ENCODE measurements at places on chromosomes 3 and 15.

- no peak for DNase-seq
Measured at GRCh38 chr3:112689989-112690388, 49.0 kb upstream of the CCDC80 start.

- DNase-seq: no peak
Measured at GRCh38 chr15:91465086-91465485, 365.0 kb downstream of the SV2B start.

DNA sequence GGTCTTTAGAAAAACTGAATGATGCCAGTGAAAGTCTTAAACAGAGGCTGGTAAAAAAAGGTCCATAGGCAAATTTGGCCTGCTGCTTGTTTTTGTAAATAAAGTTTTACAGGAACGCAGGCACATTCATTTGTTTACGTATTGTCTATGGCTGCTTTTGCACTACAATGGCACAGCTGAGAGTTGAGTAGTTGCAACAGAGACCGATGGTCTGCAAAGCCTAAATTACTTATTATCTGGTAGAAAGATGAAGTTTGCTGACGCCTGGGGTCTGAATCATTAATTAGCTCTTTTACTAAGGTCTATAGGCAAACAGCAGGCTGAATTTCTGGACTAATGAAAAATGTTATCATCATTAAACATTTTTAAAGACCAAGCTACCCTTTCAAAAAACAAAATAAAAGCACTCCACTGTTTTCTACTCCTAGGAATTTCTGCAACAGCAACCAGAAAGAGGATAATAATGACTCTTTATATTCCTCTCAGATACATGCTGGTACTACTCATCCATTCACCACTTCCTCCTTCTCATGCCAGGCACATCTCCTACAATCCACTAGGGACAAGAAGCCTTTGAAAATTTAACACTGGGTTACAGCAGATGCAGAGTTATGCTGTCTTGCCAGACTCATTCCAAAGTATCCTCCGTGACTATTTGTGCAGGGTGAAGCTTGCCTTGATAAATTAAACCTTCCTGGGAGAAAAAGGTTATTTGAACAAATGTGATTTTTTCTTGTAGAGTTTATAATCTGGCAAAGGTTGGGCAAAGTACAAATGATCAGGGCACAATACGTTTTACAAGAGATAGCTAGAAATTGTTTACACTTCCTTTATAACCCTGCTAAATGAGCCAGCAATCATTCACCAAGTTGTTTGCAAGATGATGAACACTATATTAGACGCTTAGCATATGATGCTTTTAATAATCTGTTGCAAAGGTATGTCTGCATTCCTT is 6.0 kb downstream of the GATM start:
- DNase-seq: no peak

DNA sequence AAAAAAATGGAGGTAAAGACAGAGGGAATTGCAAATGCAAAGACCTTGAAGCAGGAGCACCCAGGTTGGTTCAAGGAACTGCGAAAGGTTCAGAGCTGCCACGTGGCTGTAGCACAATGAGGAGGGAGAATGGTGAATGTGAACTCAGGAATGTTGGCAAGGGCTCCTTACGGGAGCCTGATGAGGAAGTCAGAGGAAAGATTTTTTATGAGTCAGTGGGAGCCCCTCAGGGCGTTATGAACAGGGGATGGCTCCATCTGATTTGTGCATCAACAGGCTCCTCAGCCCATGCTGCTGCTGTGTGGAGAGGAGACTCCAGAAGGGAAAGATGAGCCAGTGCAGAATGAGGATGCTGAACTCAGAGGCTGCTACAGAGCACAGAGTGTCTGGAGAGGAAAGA is 194.4 kb downstream of the ARRDC4 start:
- DNase-seq: no peak

DNA sequence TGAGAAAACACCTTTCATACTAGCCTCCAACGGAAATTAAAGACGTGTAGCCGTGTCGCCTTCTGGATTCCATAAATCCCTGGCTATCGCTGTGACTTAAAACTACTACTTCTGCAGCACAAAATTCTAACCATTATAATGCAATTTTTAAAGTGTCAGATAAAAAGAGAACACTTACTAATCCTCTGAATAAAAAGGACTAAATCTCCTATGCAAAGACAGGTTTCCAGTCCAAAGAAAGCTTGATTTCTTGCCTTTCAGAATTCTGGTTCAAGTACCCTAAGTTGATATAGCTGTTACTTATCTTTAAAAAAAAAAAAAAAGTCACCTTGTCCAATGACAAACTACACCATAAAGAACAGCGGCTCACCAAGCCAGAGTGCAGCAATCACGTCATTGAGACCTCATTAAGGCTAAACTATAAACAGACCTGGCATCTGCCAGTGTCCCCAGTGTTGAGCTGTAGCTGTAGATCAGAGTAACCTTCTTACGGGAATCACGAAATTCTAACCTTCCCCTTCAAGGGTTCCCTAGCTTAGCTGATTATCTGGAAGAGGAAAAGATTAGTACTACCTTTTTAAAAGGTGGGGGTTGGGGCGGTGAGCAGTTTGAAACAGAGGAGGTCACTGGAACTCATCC is 2.2 kb downstream of the ABCC5 start:
- no peak for DNase-seq

GRCh38 chr3:9947025-9947995 is 4.9 kb downstream of the PRRT3 start:
- DNase-seq: no peak

GRCh38 chr15:57883701-57884100 is 177.2 kb downstream of the POLR2M start:
- DNase-seq: no peak

- no peak for DNase-seq
Measured at GRCh38 chr15:80367094-80367493, 37.1 kb upstream of the ARNT2 start.

GRCh38 chr15:39918688-39919385 is 1.2 kb downstream of the GPR176 start:
- no peak for DNase-seq

DNA sequence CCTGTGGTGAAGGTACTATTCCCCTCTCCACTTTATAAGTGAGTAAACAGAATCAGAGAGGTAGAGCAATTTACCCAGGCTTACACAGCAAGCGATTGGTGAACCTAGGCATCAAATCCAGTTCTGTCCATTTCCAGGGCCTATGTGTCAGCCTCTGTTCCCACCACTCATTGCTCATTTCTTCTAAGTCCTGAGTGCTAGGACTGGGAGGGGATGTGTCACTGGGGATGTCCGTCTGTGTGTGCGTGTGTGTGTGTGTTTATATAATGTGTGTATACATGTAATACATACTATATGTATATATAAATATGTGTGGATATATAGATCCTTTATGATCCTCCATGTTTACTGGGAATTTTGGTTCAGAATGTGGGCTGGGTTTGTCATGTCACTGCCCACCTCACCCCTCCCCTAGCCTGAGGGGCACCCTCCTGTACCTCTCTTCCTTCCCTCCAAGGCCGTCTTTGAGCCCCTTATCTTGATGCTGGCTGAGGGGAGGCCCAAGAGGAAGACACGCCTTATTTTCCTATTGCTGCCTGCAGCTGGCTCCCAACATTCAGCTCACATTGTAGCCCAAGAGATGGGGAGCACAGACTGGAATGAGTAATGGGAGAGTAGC is 2.1 kb downstream of the TMEM43 start:
- no peak for DNase-seq

DNA sequence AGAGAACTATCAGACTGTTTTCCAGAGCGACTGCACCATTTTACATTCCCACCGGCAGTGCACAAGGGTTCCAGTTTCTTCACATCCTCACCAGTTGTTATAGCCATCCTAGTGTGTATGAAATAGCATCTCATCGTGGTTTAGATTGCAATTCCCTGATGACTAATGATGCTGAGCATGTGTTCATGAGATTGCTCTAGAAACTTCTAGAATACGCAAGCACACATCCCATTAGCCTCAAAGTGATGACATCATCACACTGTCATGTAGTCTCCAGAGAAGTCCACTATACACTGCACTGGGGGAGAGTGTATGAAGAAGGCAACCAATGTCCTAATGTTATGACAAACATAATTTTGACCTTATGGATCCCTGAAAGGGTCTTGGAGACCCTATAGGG is 30.1 kb downstream of the FBLN2 start:
- no peak for DNase-seq

- DNase-seq: no peak
Measured at GRCh38 chr15:90638963-90639362, 78.2 kb upstream of the BLM start.

DNA sequence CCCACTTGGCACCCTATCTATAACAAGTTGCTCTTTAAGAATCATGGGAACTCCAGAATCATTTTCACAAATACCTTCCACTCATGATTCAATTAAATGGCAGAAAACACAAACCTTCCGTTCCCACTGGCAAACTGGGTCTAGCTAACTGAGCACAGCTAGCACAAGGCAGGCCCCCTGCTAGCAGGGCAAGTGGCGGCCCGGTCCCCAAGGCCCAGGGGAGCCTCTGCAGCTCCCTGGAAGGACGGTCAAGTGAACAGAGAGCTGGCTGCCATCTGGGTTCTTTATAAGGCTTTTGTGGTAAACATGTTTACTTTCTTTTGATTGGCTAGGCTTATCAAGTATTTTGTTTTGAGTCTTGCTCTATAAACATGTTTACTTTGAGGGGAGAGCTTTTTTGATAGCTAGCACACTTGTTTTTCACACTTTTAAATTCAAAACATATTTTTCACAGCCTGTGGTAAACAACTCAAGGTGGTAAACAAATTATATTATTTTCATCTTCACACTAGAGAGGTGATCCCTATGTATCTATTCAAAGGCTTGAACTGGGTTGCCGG is 81.4 kb downstream of the FOXP1 start:
- no peak for DNase-seq

GRCh38 chr15:78449220-78449999 is 11.4 kb downstream of the IREB2 start:
- DNase-seq: no peak

GRCh38 chr3:114645392-114645791 is 351.6 kb downstream of the TIGIT start:
- no peak for DNase-seq

DNA sequence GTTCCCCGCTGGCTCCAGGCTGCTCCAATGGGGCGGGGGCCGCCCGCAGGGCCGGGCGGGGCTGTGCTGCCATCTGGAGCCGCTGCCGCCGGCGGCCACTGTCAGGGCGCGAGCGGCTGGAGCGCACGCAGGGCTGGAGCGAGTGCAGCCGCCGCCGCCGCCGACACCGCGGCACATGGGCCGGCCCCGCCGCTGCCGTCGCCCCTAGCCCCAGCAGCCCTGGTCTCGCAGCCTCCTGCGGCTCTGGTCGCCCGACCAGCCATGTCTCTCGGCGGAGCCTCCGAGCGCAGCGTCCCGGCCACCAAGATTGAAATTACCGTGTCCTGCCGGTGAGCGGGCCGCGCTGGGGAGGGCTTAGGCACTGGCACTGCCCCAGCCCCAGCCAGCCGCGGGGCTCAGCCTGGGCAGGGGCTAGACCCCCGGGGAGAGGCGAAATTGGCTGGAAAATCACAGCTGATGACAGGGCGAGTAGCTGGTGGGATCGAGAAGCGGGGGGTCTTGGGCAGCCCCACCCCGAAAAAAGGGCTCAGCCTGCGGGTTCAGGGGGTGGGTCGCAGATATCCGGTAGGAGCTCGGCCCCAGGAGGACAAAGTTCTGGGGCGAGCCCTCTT is at the start of gene CPNE9:
TSS of gene CPNE9 (plus strand) at position 98 of the 611 bp plus-strand sequence. CDS start at position 262, 164 bp downstream.
- DNase-seq: no peak

GRCh38 chr3:39141171-39141995 is 12.0 kb downstream of the CSRNP1 start:
- no peak for DNase-seq

DNA sequence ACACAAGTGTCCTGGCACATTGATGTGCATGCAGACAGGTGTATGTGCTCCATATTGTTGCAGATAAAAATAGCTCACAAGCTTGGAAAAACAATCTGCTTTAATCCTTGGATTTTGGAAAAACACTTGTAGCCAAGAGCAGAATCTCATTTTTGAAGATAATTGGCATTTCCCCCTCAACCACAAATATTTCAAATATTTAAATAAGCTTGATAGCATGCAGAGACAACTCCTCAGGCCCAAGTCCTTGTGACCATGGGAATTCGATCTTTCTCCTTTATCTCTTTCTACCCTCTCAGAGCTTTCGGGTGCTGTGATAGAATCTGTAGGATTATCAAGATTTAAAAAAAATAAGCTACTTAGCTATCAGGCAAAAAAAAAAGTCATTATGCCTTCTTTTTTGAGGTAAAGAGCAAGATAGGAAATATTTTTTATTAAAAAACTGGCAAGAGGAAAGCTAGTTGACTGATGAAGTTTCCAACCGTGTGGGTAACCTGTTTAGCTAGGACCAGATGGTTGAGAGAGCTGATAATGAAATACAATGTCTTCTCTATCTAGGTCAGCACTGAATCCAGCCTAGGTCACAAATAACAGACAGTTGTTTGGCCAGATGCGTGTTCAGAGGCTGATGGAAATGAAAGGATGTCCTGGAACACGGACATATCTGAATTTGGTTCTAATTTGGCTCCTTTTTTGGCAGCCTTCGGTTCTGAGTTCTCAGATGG is 54.9 kb upstream of the SNRK start:
- DNase-seq: no peak

GRCh38 chr15:73796331-73796831 is 43.2 kb upstream of the INSYN1 start:
- no peak for DNase-seq

DNA sequence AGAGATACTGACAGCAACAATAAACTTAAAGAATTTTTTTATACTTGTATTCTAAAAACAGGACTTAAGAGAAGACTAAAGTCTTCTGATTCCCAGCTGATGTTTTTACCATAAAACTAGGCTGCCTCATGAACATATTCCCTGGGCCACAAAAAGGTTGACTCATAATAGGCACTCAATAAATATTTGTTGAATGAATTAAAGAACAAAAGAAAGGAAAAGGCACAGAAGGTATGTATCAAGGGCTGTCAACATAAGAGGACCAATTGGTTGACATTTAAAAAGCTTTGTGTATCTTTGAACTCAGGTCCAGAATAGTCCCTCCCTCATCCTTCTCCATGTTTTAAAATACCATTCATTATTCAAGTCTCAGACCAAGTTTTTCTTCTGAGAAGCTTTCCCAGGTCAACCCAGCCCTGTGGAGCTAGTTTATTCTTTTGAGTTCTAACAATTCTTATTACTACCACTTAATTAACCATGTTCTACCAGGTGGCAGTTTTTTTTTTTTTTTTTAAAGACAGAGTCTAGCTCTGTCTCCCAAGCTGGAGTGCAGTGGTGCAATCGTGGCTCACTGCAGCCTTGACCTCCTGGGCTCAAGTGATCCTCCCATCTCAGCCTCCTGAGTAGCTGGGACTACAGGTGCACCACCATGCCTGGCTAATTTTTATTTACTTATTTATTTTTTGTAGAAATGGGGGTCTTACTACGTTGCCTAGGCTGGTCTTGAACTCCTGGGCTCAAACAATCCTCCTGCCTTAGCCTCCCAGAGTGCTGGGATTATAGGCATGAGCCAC is 17.5 kb upstream of the ARHGEF3 start:
- DNase-seq: no peak
